Vagina (tissue), 2 donors: ENCODE measurements at places on chromosomes 12 and 14.

DNA sequence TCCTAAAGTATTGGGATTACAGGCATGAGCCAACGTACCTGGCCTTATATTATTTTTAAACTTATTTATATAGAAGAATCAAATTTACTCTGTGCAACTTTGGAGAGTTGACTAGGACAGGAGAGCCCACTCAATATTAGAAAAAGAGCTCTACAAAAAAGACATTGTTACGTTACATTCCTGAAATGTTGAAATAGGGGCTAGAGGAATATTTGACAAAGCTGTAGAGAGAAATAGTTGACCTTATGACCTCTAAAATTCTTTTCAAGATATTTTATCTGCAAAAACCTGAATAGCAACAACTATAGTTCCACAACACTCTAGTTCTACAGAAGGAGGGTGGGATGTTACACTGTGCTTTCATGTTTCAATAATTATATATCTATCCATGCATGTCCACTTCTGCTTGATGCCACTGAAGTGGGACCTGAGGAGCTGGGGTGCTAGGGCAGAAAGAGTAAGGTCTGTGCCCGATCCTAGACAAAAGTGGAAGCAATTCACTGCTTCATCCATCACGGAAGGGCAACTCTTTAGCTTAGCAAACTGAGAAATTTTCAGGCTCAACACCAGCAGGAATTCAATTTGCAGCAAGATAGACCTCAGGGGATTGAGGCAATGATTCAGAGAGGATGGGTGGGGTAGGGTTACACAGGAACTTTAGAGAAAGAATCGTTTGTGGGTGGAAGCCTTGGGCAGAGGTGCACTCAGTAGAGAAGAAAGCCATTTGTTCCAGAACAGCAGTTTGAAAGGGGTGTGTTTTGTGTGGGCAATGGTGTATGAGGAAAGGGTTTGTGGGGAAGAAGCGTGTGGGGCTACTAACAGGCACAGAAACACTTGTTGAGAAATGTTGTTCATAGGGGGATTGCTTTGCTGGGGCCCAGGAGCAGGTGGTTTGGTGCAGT, 16.0 kb upstream of the RNASE10 start:
- DNase-seq: no peak

- DNase-seq: no peak
Measured at GRCh38 chr12:93979189-93979588, 169.2 kb upstream of the PLXNC1 start.

- no peak for DNase-seq
Measured at GRCh38 chr14:55518391-55518790, 61.6 kb upstream of the KTN1 start.

DNA sequence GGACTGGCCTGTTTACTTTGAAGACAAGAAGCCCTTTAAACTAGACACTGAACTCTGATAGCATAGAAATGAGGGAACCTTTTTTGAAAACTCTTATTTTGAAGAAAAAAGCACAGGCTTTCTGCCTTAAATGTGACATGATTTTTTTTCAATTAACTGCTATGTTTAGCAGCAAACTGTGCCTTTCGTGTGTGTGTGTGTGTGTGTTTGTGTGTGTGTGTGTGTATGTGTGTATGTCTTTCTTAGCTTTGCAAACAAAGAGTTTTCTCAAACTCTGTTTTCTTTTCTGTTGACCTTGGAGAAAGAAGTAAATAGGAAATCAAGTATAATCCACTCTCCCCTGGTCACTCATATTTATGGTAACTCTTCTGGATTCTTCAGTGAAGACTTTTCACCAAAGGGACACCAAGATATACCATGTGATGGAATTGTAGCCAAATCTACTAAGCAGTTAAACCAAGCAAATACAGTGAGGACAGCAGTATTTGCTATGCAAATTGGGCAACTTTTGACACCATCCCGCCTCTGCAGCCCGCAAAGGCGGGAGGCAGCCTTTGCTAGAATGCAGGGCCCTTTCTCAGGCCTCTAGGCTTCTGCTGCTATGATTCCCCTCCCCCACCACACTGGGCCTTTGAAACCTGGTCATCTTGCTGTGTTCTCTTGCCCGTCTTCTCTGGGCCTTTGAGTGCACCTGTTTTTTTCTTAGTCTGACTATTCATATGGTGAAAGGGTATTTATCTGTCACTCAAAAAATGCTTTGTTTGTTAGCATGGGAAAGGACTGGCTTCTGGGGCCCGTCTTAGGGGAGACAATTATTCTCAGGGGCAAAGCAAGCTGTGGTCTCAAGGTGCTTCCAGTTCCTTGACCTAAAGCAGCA, 107.9 kb downstream of the MYRFL start:
- no peak for DNase-seq

GRCh38 chr12:110668480-110669192, 20.3 kb downstream of the HVCN1 start:
- DNase-seq: no peak

- no peak for DNase-seq
Measured at GRCh38 chr12:106386813-106387535, 29.4 kb downstream of the POLR3B start.

- no peak for DNase-seq
Measured at GRCh38 chr12:67593041-67593440, 55.5 kb upstream of the DYRK2 start.

DNA sequence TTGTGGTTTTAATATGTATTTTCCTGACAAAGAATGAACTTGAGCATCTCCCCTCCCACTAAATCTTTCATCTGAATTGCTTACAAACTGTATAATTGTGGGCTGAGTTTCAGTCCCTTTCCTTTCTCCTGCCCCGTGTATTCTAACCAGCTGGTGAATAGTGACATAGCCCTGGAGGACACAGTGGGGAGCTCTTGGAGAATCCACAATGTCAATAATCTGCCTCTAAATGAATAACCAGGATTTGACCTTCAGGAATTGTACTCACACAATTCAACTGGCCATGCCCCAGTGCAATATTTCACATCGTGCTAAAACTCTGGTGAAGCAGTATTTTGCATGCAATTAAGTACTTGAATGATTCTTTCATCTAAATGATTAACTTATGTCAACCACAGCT, 177.2 kb downstream of the C12orf42 start:
- no peak for DNase-seq

DNA sequence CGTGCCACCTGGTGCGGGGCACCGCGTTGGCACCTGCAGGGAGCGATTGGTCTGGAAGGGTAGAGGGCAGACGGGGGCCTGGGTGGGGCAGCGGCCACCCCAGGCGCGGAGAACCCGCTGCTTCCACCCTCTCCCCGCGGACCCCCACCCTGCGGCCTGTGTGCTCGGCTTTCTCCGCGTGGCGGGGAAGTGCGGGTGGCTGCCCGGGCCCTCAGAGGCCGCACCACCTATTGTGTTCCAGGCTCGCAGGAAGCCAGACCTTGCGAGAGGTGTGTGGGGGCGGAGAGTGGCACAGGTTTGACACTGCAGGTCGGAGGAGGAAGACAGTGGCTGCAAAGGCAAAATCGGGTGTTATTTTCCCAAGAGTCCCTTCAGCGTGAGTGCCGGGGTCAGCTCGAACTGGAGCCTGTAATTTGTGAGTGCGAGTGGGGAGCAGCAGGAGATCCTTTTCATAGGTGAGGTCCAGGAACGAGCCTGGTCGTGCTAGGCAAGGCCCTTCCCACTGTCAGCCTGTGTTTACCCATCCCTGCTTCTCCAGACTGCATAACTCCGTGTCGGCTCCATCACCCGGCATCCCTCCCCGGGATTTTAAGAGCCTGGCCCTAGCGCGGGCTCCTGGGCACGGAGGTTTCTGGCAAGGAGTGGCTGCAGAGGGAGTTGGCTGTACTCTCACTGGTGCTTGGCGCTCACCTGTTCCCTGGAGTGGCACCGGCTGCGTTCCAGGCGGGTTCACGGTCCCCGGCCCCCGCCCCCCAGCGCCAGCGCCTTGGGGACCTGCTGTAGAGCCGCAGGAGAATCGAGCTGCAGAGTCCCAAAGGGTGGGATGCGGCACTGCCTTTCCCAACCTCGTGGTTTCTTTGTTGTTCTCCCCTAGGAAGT, 935 bp downstream of the TBC1D30 start:
- DNase-seq: no peak

DNA sequence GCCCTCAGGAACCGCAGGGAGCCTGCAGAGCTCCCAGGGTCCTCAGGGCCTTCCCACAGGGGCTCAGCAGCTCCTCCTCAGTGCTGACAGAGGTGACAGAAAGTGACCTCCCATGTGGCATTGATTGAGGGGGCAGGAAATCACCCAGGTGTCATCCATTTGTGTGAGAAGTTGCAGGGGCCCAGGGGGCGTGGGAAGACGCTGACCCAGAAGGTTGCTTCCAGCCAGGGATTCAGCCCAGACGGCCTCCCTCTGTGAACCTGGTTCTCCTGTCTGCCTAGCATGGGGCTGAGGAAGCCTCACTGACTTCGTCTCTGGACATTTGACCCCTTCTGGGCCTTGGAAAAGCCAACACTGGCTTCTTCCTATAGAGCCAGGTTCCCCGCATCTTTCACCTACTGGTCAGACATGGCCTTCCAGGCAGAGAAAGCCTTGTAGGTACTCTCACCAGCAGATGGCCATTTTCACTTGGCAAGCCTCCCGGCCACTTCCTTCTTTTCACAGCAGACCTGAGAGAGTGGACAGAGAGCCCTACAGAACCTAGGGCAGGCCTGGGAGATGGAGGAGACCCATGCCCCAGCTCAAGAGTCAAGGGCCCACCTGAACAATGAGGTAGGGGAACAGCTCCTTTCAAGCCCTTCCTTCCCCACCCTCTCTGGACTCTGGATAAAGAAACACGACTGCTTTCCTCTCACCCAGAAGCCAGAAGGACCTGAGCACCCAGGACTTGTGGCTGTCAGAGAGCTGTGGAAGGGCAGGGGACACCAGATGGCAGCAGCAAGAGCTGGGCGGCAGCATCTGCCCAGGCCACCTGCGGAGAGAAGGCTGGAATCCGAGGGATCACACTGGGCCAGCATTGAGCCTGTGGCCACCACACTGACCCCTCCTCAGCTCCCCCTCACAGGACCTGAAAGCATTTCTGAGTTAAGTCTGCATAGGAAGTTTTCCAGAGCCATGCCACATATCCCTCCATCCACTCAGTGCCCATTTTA, 377.8 kb downstream of the DPF3 start:
- DNase-seq: no peak

DNA sequence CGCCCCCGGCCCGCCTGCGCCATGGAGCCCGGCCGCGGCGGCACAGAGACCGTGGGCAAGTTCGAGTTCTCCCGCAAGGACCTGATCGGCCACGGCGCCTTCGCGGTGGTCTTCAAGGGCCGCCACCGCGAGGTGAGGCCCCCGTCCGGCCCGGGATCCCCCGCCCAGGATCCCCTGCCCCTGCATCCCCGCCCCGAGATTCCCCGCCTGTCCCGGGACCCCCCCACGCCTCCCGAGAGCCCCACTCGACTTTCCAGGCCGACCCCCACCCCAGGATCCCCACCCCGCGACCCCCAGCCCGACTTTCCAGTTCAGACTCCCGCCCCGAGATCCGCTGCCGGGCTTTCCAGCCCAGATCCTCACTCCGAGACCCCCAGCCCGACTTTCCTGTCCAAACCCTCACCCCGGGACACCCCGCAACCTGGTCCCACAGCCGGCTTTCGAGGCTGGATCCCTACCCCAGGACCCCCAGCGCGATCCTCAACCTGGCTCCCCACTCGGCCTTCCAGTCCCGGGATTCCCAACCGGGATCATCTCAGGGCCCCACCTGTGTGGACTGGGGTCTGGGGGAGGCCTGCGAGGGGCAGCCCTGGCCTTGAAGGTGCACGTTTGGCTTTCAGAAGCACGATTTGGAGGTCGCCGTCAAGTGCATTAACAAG, 688 bp downstream of the ULK1 start:
- no peak for DNase-seq

DNA sequence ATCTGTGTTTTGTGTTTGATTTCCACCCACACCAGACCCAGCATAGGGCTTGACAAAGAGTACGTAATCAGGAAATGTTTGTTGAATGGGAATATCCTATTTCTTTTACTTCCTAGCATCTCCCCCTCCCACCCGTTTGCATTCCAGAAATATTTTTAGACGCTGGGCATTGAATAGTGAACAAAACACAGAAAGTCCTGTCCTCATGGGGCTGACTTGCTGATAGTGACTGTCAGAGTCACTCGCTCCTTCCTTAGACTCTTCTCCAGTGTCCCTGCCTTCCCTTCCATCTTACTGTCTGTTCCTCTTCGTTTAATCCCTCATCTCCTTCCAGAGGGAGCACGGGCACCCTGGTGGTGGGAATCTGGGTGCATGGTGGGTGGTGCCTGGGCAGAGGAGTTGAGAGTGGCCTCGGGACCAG, 53.6 kb downstream of the SLC25A47 start:
- DNase-seq: no peak

GRCh38 chr14:34810028-34810427, 65.1 kb downstream of the BAZ1A start:
- no peak for DNase-seq

- no peak for DNase-seq
Measured at GRCh38 chr14:32087173-32087861, 10.2 kb downstream of the ARHGAP5 start.

GRCh38 chr14:89571491-89571890, 154.5 kb upstream of the FOXN3 start:
- DNase-seq: no peak

DNA sequence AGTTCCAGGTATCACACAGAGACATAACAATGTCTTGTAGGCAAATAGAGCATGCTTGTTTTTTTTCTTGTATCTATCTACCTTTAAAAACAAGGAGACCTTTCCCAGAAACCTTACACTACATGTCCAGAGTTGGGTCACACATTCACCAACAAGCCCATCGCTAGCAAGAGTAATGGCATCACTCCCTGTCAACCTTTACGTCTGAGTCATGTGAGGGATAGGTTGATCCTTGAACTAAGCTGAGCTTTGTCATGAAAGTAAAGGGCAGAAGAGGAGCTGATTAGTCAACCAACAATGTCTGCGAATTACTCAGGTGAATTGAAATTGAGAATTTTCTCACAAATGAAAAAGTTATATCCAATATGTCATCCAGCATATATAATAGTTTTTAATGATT, 219.4 kb downstream of the CNTN1 start:
- no peak for DNase-seq

- no peak for DNase-seq
Measured at GRCh38 chr14:53542732-53543131, 389.6 kb upstream of the DDHD1 start.

DNA sequence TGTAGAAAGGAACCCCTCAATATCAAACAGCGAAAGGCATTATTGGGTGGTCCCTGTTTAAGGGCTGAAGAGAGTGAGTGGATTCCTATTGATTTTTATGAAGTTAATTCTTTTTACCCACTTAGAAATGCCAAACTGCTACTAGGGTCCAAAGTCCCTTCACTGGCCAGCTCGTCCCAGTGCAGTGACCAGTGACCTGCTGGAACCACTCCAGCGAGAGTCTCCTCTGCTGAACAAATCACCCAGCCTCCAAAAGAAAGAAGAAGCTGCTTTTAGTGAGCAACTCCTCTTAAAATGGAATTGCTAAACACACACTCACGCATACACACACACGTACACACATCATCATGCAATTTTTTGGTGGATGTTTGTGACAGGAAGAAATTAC, 198.2 kb upstream of the PLEKHG7 start:
- no peak for DNase-seq

GRCh38 chr12:70049596-70050360, 193.5 kb upstream of the CNOT2 start:
- DNase-seq: no peak

- DNase-seq: no peak
Measured at GRCh38 chr14:68506021-68506644, 286.7 kb downstream of the ZFP36L1 start.
